ENCODE measurements at places on chromosomes 12 and 14.

DNA sequence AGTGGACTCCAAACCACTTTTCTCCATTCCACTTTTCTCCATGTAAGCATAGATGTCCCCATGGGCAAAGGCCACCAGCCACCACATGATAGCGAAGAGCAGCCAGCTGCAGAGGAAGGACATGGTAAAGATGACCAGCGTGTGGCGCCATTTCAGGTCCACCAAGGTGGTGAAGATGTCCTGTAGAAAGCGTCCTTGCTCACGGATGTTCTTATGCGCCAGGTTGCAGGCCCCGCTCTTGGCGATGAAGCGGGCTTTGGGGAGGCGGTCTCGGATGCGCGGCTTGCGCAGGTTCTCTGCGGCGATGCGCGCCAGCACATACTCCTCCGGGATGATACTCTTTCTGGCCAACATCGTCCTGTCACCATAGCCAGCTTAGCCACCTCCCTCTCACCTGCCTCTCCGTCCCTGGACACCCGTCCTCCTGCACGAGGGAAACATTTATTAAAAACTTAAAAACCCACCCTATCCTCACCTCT, 1.2 kb downstream of the KCNJ8 start:
- peak; percentile 32 for DNase-seq

DNA sequence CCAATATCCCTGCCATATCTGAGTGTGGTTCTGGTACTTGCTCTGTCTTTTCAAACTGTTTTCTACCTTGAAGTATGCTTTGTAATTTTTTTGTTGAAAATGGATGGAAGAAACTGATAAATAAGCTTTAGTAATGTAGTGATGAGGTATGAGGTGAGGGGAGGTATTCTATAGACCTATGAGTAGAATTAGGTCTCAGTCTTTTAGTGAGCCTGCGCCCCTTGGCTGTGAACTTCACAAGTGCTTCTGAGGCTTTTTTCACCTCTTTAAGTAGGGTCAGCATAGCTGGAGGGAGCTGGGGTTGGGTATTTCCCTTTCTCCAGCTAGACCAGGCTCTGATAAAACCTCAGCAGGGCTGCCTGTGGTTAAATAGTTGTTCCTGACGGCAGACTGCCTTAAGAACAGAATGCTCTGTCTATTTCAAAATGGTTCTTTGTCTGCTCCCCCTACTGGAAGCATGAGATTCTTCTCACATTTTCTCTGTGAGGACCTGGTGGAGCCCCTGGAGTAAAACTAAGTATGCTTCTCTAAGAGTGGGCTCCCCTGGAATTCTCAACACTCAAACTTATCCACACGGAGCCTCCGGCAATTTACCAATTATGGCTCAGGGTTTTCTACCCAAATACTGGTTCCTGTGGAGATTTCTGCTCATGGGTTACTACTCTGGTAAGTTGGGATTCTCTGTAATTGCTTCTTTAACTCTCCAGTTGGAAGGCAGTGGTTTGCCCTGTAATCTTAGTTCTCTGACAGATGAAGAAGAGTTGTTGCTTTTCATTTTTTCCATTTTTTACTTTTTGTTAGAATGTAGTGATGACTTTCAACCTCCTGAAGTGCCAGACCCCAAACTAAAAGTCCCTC, 13.1 kb downstream of the KRT5 start:
- no peak for DNase-seq

GRCh38 chr12:29241821-29242591, 92.9 kb downstream of the FAR2 start:
- DNase-seq = peak; percentile 62

- DNase-seq = no peak
Measured at GRCh38 chr12:106125351-106126095, 13.2 kb downstream of the NUAK1 start.

Data from NCI-H446 (cell line).